Gastrocnemius medialis (tissue), 4 donors: ENCODE measurements at places on chromosomes 7 and 10. TPM values are rescaled to one million over a fixed set of nuclear protein-coding genes. Genes with fewer than 3 reads are reported as not detected.

DNA sequence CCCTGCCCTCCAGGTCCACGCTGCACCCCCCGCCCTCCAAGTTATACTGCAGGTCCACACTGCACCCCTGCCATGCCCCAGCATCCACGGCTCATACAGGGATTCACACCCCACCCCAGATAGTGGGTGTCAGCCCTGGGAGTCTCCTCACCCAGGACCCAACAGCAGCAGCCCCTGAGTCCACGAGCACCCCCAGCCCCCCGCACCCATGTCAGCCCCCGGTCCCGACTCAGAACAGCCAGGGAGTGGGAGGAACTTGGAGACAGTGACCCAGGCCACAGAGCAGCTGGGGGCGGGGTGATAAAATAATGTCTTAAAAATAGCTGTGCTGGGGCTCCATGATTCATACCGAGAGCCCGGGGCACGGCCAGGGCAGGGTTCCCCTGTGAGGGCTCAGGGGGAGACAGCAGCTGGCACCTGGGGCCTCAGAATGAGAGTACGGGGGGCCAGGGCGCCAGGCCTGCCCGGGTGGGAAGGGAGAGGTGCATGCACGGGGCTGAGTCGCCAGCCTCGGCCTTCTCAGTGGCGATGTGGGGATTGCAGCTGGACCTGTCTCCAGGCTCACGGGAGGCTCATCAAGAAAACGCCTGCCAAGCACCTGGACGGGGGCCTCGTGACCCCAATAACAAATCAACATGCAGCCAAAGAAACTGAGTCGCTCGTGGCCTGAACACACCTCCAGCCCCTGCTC is 29.8 kb downstream of the ADAP1 start:
- peak; percentile 12 for DNase-seq

Gene SEMA3D
- not detected for total RNA-seq

DNA sequence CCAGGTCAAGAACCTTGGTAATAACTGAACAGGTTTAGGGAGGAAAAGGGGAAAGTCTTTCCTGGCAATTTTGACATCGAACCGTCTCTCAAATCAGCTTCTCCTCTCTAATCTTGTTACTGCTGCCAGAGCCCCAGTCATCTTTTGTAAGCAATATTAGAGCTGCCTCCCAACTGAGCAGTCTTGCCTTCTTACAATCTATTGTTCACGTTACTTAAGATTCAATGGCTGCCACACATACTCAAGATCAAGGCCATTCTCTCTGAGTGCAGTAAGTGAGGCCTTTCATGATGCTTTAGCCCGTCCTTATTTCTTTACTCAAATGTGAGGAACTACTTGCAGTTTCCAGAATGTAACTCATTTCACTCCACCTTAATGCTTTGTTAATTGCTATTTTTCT is 12.4 kb downstream of the NET1 start:
- no peak for DNase-seq

GRCh38 chr10:61883371-61884025 is 18.0 kb upstream of the ARID5B start:
- DNase-seq = no peak

Gene PLA2G12B
- total RNA-seq = not detected
